ENCODE measurements at places on chromosomes 12 and 14. TPM values are rescaled to one million over a fixed set of nuclear protein-coding genes. Genes with fewer than 3 reads are reported as not detected.

CLEC2D gene
- total RNA-seq = 301 TPM

TAMALIN gene
- total RNA-seq = 17.1 TPM

- DNase-seq = no peak
Observed at GRCh38 chr12:64299628-64300027, 77.5 kb upstream of the KICS2 start.

DNA sequence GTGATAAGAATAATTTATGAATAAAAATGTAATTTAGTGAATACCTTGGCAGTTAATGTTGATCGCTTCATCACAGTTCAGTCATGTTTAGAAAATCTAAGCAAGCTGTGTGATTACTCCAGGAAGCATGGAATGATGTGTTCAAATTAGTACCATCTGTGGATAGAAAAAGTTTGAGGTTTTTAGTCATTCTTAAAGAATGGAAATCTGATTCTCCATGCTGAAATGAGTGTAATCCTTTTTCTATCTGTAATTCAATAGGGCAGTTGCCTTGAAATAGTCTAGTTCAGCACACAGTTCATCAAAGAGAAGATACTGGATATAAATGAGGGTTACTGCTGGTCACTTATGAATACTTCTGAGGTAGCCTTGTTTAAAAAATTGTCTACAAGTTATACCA, 127.2 kb upstream of the MYF6 start:
- no peak for DNase-seq

GRCh38 chr12:85445060-85445938, 165.3 kb downstream of the ALX1 start:
- DNase-seq = no peak

Data from activated naive CD8-positive, alpha-beta T cell treated with anti-CD3 and anti-CD28 coated beads, Interleukin-2, amount 10 ng/mL, durations not matched to agents 7 days and 5 days (primary cell).